ENCODE measurements at places on chromosomes 1 and 21.

- DNase-seq, result no peak
Measured at GRCh38 chr1:239792157-239792556, 299.5 kb upstream of the FMN2 start.

DNA sequence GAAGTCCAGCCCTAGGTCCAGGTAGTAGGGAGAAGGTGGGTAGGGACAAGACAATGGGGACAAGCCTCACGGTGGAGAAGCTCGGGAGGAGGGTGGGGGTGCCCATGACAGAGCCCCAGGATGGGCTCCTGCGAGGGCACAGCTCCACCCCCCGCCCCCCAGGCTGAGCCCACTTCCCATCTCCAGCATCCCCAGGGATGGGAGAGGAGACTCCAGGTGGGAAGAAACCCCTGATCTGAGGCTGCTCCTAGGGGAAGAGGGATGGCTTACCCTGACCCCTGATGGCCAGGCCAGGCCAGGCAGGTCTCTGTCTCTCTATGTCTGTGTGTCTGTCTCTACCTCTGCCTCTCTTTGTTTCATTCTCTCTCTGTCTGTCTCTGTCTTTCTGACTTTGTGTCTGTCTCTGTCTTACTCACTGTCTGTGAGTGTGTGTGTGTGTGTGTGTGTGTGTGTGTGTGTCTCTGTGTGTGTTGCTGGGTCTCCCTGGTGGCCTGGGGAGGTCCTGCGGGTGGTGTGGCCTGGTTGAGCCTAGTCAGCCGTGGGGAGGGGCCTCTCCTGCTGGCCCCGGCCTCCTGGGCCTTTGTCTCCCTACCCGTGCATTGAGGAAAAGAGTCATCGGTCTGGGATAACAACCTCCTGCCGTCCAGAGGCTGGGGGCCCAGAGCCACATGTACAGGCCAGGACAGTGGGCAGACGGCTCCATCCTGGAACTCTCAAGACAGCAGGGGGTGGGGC lies 45.7 kb downstream of the WNT9A start:
- DNase-seq, result no peak

DNA sequence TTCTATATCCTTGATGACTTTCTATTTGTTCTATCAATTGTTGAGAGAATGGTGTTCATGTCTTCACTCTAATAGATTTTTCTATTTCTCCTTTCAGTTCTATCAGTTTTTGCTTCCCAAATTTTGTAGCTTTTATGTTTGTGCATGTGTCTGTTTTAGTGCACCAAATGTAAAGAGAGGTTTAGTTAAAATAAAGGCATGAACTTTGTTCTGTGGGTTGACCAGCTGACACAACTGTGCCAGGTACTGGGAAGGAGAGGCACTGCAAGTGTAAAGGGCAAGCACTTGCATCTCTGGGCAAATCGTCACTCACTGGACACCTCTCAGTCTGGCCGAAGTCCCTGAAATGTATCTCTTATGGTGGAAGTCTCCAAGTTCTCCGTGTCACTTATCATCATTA lies 38.6 kb upstream of the ABCD3 start:
- DNase-seq, result no peak

- DNase-seq, result no peak
Measured at GRCh38 chr1:241533326-241534115, 1.3 kb downstream of the KMO start.

- DNase-seq, result no peak
Measured at GRCh38 chr1:209769971-209770370, 14.1 kb downstream of the TRAF3IP3 start.

- no peak for DNase-seq
Measured at GRCh38 chr1:51661081-51661518, 44.2 kb downstream of the OSBPL9 start.

- no peak for DNase-seq
Measured at GRCh38 chr1:37995751-37996345, 6.0 kb upstream of the SF3A3 start.

DNA sequence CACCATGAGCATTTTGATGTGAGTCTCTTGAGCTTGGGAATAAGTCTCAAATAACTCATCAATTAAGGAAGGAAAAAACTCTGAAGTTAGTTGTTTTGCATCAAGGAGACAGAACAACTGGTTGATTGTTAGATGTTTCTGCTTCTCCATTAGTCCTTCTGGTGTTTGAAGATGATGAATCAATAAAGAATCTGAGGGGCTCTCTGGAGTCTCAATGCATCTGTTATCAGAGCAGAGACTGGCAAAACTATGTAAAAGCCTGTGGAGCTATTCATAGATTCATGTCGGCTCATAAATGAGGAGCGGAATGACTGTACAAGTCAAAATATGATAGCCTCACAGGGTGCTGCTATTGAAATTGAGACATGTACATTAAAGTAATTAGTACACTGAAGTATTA lies 73.3 kb upstream of the ZC3H11B start:
- no peak for DNase-seq

- no peak for DNase-seq
Measured at GRCh38 chr21:31117128-31117916, 79.0 kb upstream of the KRTAP19-8 start.

- no peak for DNase-seq
Measured at GRCh38 chr21:16419188-16419921, 689.6 kb downstream of the USP25 start.

- DNase-seq, result peak; percentile 43
Measured at GRCh38 chr1:39091845-39092645, 65.9 kb downstream of the NDUFS5 start.

GRCh38 chr1:110921953-110922352 lies 41.8 kb downstream of the LRIF1 start:
- no peak for DNase-seq

DNA sequence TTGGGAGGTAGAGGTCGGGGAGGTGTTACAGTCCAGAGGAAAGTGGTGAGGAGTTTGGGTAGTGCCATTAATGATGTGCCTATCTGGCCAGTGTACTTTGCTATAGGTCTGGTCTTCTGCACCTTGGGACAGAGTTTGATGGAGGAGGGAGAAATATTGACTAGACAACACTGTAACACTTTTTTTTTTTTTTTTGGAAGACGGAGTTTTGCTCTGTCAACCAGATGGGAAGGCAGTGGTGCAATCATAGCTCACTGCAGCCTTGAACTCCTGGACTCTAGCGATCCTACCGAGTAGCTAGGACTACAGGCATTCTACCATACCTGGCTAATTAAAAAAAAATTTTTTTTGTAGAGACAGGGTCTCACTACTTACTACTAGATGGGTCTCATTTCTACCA lies 1.9 kb downstream of the SCP2 start:
- no peak for DNase-seq

GRCh38 chr1:204756811-204757210 lies 71.3 kb upstream of the LRRN2 start:
- DNase-seq, result no peak

GRCh38 chr1:191176131-191176530 lies 698.5 kb upstream of the BRINP3 start:
- no peak for DNase-seq

- no peak for DNase-seq
Measured at GRCh38 chr1:243422362-243422761, 166.5 kb downstream of the SDCCAG8 start.

DNA sequence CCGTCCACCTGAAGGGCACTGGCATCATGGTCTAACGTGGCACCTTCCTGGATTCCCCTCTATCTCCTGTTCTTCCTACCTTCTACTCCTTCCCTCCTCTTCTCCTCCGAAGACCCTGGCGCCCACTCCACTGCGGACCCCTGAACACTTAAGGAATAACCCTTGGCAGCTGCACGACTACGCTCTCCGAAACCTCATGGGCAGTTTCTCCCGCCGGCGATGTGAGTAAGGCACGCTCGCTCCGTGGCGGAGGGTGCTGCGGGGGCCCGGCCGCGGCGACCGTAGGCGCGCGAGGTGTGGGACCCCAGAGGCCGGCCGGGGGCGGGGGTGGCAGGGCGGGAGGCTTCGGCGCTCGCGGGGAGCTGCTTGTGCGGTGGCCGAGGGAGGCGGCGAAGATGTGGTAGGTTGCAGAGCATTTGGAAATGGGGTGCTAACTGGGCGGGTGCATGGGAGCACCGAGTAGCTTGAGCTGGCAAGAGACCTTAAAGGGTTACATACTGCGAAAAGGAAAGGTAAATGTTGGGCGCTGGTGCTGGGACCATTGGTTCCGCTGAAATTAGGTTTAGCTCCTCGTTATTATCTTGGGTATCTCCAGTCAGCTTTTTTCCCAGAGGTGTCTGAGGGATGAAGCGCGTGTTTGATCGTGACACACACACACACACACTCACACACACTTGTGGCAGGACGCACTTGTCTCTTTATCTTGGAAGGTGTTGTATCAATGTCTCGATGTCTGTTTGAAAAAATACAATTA lies 876 bp downstream of the LRRC7 start:
- no peak for DNase-seq

GRCh38 chr21:33844104-33844889 lies 71.3 kb downstream of the ATP5PO start:
- no peak for DNase-seq

GRCh38 chr1:236173174-236173767 lies 30.9 kb downstream of the GPR137B start:
- no peak for DNase-seq

DNA sequence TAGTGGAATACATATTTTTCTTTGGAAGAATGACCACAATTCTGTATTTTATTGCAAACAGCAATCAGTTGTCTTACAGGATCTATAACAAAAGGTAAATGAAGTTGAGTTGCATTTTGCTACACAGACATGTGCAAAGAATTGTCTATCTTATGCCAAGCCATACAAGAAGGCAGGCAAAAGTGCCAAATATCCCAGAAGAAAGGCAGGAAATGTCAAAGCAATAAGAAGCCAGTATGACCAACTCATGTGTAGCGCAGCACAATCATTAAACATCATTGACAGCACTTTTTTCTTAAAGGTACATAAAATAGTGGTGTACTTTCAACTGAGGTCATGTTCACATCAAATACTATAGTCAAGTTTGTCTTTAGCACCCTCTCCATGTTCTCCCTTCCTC lies 42.7 kb downstream of the NIBAN1 start:
- DNase-seq, result no peak

GRCh38 chr1:91712393-91712792 lies 173.6 kb downstream of the TGFBR3 start:
- DNase-seq, result no peak

- DNase-seq, result no peak
Measured at GRCh38 chr1:117608115-117608615, 2.3 kb downstream of the TENT5C start.

- no peak for DNase-seq
Measured at GRCh38 chr1:150971583-150972416, 2.8 kb downstream of the CERS2 start.

- DNase-seq, result no peak
Measured at GRCh38 chr1:150928286-150928685, 2.1 kb downstream of the SETDB1 start.

- no peak for DNase-seq
Measured at GRCh38 chr1:209884665-209885117, 53.3 kb upstream of the SYT14 start.

GRCh38 chr1:150836129-150836773 lies 28.2 kb upstream of the CTSK start:
- no peak for DNase-seq

DNA sequence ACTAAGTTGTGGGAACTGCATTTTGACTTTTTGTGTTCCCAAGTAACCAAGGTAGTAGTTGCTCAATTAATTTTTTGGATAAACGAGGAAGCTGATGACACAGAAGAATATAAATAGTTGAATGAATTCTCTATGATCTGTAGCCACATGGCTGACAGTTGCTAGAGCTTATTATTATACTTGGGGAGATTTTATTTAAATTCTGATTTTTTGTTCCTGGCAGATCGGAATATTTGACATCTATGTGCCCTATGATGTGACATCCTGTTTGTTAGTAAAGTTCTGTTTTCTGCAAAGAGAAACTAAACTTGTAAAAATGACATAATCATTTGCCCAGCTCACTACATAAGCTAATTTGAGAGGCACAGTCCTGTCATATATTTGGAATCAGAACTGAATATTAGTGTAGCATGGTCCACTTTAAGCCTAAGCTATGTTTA lies 9.7 kb upstream of the LYST start:
- DNase-seq, result no peak

Data from T-helper 9 cell (primary cell).